ENCODE measurements at places on chromosomes 13 and 19.

GRCh38 chr19:51694318-51695085 is 1.4 kb downstream of the SPACA6 start:
- DNase-seq = no peak

GRCh38 chr19:15091918-15092753 is 10.1 kb downstream of the OR1I1 start:
- peak; percentile 72 for DNase-seq

GRCh38 chr13:64551755-64552154 is 2678.4 kb downstream of the PCDH9 start:
- peak; percentile 85 for DNase-seq

GRCh38 chr13:99371956-99372355 is 64.8 kb upstream of the GPR183 start:
- no peak for DNase-seq

DNA sequence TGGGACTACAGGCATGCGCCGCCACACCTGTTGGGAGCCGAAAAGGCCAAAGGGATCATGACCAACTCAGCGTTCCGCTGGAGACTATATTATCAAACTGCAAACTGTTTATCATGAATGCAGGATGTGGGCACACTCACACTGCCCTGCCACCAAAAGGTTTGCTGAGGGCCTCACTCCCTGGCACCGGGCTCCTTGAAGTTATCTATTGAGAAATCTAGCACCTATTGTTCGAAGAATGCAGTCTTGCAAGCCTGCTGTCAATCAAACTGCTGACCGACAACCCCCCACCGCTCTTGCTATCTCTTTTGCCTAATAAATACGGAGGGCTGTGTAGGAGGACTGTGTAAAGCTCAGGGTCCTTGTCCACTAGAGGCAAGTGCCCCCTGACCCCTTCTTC is 5.2 kb upstream of the ZNF836 start:
- DNase-seq = no peak

DNA sequence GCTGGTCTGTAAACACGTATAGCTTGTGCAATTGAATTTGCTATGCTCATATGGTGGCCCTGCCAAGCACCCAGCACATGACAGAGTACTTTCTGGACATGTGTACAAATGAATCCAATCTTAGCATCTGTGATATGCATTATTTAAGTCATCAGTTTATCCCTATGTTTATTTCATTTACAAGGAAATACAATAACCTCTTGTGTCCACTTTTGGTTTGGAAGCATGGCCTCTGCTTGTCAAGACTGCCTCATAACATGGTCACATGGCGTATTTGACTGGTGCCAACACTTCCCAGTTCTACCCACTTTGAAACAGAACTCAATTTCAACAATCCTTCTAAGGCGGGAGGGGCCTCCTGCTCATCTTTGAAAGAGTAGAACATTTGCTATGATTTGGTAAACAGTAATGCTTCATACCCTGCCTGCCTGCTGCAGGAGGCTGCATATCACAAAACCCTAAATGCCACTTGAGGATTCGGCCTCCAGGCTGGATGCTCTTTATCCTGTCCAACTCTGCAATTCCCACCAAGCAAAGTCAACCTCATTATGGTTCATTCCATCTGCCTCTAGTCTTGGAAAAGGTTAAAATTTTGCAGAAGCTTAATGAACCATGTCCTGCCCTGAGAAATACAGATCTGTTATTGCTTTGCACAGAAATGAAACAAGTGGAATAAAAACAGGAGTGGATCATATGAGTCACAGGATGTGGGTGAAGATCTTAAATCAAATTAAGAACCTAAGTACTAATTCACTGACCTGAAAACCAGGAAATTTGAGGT is 151.3 kb downstream of the CYSLTR2 start:
- peak; percentile 26 for DNase-seq

DNA sequence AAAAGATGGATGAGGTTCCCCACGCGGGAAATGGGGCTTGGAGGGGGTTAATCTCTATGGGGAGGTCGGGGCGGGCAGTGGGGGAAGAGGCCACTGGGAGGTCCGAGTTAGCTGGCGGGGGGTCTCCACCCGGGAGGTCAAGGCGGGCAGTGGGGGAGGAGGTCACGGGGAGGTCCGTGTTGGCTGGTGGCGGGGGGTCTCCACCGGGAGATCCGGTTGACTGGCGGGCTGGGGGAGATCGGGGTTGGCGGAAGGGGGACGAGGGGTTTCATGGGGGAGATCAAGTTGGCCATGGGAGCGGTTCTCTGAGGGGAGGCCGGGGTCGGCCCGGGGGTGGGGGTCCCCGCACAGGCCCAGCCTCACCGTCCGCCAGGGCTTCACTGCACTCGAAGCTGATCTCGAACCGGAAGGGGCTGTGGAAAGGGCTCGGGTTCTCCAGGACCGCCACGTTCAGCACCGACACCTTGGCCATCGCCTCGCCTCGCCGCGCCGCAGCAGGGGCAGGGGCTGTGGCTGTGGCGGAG is 342 bp downstream of the ASF1B start:
- DNase-seq = no peak

DNA sequence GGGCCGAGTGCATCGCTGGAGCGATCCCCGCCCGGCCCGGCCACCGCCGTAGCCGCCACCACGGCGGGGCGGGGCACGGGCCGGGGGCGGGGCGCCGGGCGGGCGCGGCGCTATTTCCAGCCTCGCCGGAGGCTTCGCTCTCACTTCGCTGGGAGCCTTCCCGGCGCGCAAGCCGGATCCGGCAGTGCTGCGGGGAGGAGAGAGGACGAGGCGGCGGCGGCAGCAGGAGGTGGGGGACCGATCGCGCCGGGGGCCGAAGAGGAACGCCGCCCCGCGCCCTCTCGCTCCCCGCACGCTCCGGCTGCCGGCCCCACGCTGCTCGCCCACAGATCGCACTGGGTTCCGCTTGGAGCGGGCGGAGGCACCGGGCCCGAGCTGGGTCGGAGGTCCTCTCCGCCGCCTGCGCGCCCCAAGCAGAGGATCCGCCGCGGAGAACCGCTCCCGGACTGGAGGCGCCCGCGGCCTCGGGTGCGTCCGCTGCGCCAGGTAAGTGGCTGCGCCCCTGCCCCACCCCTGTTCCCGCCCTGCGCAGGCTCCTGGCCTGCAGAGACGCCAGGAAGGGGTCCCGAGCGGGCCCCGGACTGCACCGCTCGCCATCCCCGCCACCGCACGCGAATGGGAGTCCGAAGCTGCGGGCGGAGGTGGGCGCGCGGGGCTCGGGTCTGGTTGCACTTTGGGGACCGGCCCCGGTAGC is at the start of gene CHST8:
CHST8 (plus strand) TSS at position 143 of the 694 bp plus-strand sequence. CDS start 67,309 bp downstream, outside the sequence.
- peak; percentile 28 for DNase-seq

DNA sequence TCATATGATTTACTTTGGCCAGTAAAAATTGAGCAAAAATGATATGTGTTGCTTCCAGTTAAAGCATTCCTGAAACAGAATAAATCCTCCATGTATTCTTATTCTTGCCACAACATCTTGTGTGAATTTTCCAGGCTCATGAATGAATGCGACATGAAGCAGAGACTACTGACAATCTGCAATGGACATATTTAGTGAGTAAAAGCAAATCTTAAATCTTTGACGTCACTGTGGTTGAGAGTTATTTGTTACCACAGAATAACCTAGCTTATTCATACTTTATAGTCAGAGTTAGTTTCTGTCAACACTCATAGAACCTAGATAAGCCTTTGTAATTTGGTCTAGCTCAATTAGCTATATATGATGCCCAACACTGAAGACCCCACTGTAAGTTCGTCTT is 1443.1 kb downstream of the PCDH9 start:
- no peak for DNase-seq

- no peak for DNase-seq
Observed at GRCh38 chr19:14167576-14168138, 31.3 kb upstream of the ASF1B start.

DNA sequence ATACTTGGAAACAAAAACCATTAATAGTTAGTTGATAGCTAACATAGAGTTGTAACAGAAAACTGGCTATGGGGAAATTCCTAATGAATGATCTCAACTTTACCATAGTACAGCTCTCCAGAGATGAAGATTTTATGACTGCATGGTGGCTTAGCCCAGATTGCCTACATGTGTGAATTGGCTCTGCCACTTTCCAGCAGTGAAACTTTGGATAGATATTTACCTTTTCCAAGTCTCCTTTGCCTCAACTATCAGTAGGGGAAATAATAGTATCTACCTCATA is 161.1 kb downstream of the LACC1 start:
- DNase-seq = peak; percentile 10

- DNase-seq = no peak
Observed at GRCh38 chr19:35846038-35846668, 6.2 kb downstream of the NPHS1 start.

- DNase-seq = no peak
Observed at GRCh38 chr19:38444026-38444425, 10.5 kb downstream of the RYR1 start.

GRCh38 chr13:30898070-30898469 is 8.0 kb upstream of the MEDAG start:
- no peak for DNase-seq

DNA sequence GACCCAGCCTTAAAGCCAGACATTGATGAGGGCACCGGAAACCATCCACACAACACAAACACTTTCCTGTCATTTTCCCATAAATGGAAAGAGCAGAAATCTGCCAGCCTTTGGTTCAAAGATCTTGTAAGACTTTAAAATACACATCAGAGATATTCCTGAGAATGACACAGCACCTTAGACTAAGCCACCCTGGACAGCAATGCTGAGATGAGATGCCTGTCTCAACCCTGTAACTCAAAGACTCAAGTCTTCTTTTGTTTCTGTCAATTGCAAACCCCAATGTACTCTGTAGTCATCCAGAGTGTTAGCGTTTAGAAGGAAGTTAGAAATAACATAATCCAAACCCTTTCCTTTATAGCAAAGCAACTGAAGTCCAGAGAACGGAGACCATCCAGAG is 119.2 kb downstream of the CCNA1 start:
- no peak for DNase-seq

- DNase-seq = peak; percentile 60
Observed at GRCh38 chr13:41603917-41604316, 146.6 kb downstream of the RGCC start.

GRCh38 chr13:46778095-46778494 is 18.9 kb downstream of the ESD start:
- no peak for DNase-seq

DNA sequence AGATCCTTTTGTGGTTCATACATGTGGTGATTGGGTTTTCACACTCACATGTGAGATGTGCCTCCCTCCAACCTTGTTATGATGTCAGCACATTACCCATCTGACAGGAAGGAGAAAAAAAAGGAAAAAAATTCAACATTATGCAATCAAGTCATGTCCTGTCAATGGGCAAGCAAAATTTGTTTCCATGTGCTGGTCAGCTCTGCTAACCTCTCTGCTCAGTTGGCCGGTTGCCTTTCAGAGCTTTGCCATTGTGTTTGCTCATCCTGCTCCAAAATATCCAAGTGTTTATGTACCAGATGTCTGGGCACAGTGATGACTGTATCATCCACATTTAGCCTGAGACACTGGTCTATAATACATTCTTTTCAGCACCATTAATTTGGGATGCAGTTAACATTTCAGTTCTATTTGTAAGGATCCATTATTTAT is 27.0 kb upstream of the METTL21C start:
- peak; percentile 29 for DNase-seq

- DNase-seq = peak; percentile 24
Observed at GRCh38 chr13:23752111-23753001, 136.8 kb downstream of the MIPEP start.

DNA sequence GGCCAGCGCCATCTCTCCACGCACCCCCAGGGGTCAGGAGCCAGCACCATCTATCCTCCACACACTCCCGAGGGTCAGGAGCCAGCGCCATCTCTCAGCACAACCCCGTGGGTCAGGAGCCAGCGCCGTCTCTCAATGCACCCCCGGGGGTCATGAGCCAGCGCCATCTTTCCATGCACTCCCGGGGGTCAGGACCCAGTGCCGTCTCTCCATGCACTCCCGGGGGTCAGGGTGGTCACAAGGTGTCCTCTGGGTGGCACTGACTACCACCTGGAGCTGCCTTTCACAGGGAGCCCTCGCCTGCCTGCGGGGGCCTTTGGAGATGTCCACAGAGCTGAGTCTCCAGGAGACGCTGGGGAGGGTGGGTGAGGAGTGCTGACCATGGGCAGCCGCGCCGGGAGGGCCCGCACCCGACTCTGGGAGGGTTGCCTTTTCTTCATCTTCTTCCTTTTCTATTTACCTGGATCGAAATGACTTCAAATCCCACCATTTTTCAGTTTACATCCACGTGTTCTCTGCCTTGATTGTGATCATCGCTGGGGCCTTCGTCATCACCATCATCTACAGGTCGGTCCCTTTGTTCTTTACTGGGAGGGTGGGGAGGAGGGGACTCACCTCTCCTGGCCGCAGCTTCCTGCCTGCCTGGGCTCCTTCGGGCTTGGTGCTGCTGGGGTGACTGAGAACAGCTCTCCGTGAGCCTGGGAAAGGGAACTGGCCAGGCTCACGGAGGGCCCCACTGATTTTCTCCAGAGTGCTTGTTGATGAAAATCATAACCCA is 19.1 kb downstream of the TEX29 start:
- DNase-seq = no peak

DNA sequence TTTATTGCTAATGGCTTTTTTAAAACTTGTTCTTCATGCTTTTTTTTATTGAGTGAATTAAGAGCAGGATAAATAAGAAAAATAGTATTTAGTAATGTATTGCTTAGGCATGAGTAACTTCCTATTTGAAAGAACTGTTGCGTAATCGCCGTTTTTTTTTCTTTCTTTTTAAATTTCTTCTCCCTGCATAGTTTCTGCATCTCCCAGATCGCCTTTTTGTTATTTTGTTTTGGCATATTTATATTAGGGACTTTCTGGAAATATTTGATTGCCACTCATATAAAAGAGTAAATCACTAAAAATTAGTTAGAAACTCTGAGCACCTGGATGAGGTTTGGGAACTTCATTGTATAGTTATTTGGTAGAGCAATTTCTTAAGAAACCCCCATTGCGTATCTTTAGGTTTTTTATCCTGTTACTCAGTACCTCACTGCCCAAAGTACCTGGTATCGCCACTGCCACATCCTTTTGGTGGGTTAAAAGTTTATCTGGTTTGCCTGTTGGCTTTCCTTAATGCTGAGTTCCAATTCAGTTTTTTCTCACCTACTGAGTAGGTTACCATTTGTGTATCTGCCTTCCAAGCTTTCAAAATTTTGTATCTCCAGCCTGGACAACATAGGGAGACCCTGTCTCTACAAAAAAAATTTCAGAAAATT is 36.2 kb upstream of the LPAR6 start:
- peak; percentile 59 for DNase-seq

- peak; percentile 17 for DNase-seq
Observed at GRCh38 chr13:60152114-60152513, 11.6 kb downstream of the DIAPH3 start.
